ENCODE measurements at places on chromosomes 4 and X.

- DNase-seq: no peak
Measured at GRCh38 chr4:94375364-94375763, 32.7 kb upstream of the HPGDS start.

DNA sequence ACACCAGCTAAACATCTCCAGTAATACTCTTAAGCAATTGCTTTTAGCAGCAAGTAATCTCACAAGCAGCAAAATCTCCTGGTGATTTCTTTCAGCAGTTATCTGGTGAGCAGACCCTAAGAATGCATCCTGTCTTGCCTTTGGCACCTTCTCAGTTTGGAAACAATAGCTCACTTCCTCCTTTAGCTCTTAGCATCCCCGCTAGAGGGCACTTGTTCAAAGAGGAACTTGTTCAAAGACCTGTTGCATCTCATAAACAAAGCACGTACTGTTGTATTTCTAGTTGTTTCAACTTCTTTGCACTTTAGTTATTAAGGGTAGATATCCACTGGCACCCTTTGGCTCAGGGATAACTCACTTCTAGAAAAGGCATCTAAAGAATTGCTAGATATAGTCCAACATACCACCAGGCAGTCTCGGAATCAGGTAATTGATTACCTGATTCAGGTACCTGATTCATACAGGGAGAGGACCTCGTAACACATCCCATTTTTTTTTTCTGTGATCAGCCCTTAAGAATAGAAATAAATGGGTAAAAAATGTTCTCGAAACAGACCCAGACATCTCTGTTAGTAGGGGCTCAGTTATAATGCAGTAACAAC, 81.9 kb upstream of the QRFPR start:
- peak; percentile 9 for DNase-seq

DNA sequence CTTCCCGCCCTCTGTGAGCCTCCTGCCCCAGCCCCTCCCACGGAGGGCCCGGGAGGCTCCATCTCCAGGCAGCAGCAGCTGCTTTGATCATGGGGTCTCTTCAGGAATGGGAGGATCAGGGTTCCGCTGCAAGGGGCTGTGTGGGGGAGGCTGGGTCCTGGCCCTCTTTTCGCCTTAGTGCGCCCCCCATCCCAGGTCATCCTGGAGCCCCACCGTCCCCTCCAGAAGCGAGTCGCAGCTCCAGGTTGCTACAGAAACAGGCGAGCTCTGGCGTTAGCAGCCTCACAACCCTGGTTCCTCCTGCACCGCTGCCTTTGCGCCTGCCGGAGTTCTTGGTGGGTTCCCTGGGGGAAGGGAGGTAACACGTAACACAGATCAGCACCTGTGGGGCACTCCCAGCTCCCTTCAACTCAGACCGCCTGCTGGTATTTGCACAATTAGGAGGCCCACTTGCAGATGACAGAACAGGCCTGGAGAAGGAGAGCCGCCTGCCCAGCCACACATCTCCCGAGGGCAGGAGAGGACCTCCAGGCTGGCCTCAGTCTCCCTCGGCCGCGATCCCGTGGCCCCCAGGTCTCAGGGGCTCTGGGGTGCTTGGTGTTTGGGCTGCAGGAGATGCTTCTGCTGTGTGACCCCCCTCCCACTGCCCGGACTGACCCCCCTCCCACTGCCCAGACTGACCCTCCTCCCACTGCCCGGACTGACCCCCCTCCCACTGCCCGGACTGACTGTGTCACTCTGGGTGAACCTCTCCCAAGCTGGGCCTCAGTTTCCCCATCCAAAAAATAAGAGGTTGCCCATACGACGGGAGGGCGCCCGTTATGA, 64.2 kb upstream of the ADRA2C start:
- no peak for DNase-seq

DNA sequence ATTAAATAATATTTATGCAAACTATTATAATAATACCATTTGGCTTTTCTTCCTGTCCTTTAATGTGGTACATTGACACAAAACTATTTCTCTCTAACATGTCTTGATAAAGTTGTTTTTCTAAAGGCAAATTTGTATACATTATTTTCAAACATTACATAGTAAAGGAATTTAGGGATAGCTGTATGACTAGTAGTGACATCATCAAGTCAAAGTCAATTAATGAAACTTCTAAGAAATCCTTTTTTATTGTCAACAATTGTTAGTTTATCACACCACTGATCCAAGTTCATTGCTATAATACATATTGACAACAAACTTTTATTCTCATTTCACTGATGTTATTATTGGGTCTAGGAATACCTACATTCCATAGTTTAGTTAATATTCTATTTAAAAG, 68.4 kb downstream of the TBCK start:
- DNase-seq: no peak

- no peak for DNase-seq
Measured at GRCh38 chr4:150127757-150128156, 49.5 kb downstream of the DCLK2 start.
